Mesendoderm (in vitro differentiated cells): ENCODE measurements at places on chromosomes 1 and 21.

DNA sequence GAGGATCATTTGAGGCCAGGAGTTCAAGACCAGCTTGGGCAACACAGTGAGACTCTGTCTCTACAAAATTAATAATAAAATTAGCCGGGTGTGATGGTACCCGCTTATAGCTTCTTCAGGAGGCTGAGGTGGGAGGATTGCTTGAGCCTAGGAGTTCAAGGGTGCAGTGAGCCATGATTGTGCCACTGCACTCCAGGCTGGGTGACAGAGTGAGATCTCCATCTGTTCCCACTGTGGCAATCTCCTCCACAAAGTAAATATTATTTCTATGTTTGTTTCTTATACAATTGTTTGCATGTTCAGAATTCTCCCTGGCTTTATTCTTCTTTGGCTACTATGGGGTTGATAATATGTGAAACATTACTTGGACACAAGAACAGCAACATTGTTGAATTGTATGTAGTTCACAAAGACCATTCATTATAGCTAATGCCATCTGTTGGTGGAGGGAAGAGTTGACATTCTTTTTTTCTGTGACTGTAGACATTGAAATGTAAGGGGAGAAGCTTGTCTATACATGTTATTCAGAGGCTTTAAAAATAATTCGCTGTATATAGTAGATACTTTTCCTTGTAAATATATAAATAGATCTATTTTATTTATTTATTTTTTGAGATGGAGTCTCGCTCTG, 47.8 kb upstream of the SRSF10 start:
- DNase-seq, result no peak

DNA sequence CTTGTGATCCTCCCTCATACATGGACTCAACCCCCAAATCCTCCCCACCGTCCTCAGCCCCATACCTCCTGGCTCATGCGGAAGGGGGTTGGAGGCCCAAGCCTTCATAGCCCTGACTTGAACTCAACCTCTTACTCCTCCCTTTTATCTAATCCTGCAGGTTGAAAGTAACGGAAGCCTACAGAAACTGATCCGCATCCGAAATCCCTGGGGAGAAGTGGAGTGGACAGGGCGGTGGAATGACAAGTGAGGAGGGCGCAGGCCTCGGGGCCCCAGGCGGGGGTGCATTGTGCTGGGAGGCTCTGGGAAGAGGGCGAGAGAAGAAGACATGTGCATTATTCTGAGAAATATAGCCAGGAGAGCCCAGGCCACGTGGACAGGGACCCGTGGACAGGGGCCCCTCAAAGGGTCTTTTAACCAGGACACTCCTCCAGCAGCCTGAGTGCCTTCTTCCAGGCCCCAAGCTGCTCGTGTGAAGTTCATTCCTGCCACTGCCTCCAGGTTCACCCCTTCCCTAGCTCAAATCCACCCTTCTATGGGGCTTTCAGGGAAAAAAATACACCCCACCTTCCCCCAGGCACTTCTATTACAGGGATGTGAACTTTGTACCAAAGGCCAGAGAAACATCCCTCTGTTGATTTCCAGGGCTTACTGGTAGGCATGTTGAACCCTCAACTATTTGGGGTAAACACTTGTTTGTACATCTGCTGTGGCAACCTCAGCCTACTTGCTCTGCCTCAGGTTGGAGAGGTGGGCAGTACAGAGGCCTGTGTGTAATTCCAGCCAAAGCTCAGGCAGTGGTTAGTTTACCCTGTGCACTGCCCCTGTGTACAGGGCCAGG, 38.6 kb downstream of the CAPN2 start:
- no peak for DNase-seq

DNA sequence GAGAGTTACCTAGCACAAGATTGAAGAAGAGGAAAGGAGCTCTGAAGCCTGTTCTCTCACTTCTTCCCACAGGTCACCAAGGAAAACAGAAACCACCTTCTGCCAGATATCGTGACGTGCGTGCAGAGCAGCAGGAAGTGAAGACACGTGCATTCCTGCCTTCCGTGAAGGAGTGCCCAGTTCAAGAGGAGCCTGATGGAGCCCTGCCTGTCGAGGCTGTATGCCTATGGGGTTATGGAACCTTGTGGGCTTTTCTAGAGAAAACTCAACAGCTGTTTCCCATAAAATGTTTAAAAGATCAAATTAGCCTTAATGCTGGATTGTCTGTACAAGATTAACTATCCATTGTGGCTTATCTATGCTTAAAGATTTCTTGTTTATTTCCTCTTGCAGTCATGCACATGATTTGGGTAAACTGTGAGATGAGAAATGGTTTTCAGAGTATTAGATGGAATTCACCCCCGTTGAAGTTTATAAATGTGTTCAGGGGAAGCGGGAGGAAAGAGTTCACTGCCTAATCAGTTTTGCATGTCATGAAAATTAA, 27.8 kb downstream of the NTPCR start:
- DNase-seq, result no peak

DNA sequence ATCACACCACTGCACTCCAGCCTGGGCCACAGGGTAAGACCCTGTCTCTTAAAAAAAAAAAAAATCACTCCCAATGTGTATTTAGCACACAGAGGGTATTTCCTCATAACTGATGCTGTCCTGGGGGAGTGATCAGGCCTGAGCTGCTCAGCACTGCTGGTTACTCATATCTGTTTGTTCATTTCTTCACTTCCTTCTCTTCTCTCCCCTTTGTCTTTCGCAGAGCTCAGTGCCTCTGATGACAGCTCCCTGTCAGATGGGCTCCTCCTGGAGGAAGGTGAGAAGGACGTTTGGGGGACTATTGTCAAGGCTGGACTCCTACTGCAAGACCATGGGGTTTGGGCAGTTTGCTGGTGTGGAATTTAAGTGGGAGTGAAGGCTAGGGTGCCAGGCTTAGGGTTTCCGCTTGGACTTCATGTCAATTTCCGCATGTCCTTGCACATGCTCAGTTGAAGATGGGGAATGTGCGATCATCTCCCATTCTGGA, 13.0 kb downstream of the INAVA start:
- no peak for DNase-seq

DNA sequence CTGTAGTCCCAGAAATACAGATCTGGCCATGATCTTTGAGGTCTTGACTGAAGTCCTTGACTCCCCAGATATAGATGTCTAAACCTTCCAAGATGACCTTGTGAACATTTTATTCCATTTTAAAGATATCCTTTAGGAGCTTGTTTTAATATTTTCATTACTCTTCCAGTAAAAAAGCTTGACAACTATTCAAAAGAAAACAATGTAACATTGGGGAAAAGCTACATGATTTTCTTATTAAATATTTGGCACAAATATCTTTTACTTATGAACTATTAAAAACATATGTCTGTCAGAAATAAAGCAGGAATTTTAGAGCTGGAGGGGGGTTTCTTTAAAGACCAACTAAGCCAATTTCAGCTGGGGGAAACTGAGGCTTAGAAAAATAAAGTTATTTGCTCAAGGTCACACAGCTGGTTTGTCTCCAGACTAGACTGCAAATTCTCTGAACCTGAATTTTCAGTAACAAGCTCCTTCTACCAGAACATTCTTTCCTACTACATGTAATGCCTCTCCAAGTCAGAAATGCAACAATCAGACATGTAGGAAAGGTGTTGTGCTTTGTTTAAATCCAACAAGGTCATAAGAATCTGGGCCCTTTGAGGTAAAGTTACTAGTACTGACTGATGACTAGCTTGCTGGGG, 67.0 kb upstream of the PTCH2 start:
- no peak for DNase-seq

DNA sequence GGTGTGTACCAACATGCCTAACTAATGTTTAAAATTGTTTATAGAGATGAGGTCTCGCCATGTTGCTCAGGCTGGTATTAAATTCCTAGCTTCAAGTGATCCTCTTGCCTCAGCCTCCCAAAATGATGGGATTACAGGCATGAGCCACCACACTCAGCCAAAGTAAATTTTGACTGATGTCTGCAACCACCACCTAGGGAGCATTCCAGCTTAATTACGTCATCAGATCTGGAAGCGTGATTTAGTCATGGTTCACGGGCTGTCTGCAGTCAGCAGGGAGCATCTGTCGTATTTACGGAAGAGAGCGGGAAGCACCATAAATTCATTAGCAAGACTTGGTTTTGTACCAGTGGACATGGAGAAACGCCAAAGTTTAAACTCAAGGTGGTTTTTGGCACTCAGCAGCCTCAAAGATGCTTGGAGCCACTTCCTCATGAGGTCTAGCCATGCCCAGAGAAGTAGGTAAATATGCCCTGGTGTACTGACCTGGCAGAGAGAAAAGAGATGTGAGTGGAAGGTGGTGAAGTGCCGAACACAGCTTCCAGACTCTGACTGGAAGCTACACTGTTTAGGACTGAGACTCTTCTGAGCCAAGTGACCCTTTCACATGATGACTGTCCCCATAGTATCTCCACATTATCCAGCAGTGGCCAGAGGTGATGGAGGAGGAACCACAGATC, 60.8 kb upstream of the SLC35F3 start:
- DNase-seq, result peak; percentile 75

GRCh38 chr21:45157932-45158331, 83.6 kb downstream of the ADARB1 start:
- DNase-seq, result no peak

DNA sequence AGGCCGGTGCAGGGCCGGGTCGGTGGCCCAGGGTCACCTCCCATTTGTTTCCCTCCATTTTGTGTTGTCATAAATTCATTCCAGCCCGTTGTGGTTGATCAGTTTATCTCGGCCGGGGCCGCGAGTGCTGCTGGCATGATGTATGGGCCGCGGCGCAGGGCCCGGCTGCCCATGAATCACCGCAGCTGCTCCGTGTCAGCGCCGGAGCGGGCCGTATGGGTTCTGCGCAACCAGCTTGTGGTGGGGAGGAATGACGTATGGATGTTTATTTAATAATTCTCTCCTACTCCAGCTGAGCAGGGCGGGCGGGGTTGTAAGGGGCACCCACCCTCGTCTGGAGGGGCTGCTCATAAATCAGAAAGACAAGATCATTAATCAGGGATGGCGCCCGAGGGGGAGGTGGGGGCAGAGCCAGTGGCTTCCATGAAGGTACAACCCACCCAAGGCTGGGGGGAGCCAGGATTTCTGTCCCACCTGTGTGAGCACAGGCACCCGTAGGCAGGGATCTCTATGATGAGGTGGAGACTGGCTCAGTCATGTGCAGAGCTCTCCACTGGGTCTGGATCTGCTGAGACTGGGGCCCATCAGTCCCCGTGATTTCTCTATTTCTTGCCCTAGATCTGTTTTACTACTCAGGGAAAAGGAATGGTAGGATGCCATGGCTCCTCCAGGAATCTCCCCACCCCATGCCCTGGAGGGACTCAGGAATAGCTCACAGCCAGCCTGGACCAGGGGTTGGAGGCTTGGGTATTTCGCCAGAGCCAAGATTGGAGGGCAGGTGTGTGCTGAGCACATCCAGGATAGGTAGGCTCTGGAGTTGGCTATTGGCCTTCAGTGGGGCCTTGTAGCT, 27.8 kb downstream of the TMEM53 start:
- DNase-seq, result no peak

GRCh38 chr1:150579110-150579944, at the start of gene MCL1:
Gene MCL1 (minus strand): TSS chr1:150579610. CDS start chr1:150579530, 80 bp downstream.
- DNase-seq, result peak; percentile 99

DNA sequence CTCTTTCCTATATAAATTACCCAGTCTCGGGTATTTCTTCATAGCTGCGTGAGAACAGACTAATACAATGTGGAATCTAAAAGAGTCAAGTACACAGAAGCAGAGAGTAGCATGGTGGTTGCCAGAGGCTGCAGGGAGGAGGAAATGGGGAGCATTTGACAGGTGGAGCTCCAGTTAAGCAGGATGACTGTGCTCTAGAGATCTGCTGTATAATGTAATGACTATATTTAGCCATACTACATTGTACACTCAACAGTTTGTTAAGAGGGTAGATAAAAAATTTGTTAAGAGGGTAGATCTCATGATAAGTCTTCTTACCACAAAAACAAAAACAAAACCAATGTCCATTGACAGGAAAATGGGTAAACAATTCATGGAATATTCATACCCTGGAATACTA, 82.1 kb downstream of the MT1HL1 start:
- DNase-seq, result no peak

- no peak for DNase-seq
Measured at GRCh38 chr1:100187912-100188311, 9.9 kb upstream of the LRRC39 start.
